ENCODE measurements at places on chromosomes 7 and 10. TPM values are rescaled to one million over a fixed set of nuclear protein-coding genes. Genes with fewer than 3 reads are reported as not detected.

Gene OPALIN
- not detected for total RNA-seq

Gene ADIRF
- total RNA-seq: 50.6 TPM

Gene STMP1
- total RNA-seq: 35.9 TPM

Gene PITX3
- total RNA-seq: 0.13 TPM

Gene HOXA9
- total RNA-seq: 29.9 TPM

Gene SYT15
- total RNA-seq: 0.26 TPM

Gene KCND2
- not detected for total RNA-seq

Gene SNX13
- 70.4 TPM for total RNA-seq

Gene JAKMIP3
- 0.54 TPM for total RNA-seq

Gene CRYGN
- total RNA-seq: 0.78 TPM

Gene URGCP
- total RNA-seq: 37.1 TPM

Gene HGF
- 0.65 TPM for total RNA-seq

Gene CAV1
- 374 TPM for total RNA-seq

Gene SKAP2
- total RNA-seq: 2.4 TPM

Gene AKR1C3
- total RNA-seq: 148 TPM

Gene ASAH2
- 0.97 TPM for total RNA-seq

Gene CFAP69
- 12.3 TPM for total RNA-seq

Gene EPHB6
- total RNA-seq: 0.32 TPM

Gene PIP
- not detected for total RNA-seq

Gene CHAT
- total RNA-seq: not detected

Gene FAM24B
- total RNA-seq: 4.1 TPM

Gene KIAA1217
- total RNA-seq: 17.0 TPM

Gene CPEB3
- 2.9 TPM for total RNA-seq

Gene NPY4R
- total RNA-seq: not detected

Data from articular chondrocyte of knee joint (primary cell).